ENCODE measurements at places on chromosomes 3 and 15.

- DNase-seq = no peak
Measured at GRCh38 chr15:57923750-57924149, 141.8 kb downstream of the ALDH1A2 start.

DNA sequence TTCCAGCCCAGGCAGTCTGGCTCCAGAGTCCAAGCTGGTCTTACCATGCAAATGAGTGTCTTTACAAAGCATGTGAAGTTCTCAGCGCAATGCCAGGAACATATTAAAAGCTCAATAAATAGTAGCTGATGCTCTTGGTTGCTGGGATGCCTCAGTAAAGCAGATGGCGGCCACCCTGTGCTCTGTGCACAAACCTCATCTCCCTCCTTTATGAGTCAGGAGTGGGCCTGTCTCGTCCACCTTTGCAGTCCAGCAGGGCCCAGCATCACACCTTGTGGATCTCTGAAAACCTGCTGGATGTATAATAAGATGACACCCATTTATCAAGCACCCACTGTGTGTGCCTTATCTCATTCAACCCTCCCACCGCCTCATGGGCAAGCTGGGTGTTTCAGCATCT, 42.7 kb downstream of the FAM174B start:
- DNase-seq = no peak

DNA sequence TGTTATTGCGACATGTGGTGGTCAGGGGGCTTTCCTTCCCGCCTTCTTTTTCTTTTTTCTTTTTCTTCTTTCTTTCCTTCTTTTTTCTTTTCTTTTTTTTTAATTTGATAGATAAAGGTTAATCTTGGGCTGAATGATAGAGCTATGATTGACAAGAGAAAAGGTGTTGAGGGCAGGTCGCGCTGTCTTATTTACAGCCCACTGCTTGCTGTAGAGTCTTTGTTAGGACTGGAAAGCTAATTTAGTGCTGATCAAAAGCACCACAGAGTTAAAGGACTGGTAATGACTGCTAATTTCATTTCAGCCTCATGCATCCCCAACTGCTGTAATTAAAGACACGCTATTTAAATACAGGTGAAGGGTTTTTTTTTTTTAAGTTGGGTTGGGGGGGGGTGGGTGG, 10.6 kb upstream of the SOX2 start:
- DNase-seq = no peak

GRCh38 chr3:148315756-148316155, 381.9 kb upstream of the AGTR1 start:
- no peak for DNase-seq

GRCh38 chr15:41332194-41333025, at the start of the genes NUSAP1 and OIP5:
Gene NUSAP1 (plus strand): TSS chr15:41332881. CDS start chr15:41332958, 77 bp downstream.
Gene OIP5 (minus strand): TSS chr15:41332591. CDS start chr15:41332561, 30 bp downstream.
- DNase-seq = peak; percentile 97

GRCh38 chr3:170037463-170038433, at the start of gene GPR160:
Gene GPR160 (plus strand): TSS chr3:170037995. CDS start chr3:170083973, 45,978 bp downstream.
- DNase-seq = no peak

GRCh38 chr15:98955961-98956723, 51.5 kb downstream of the PGPEP1L start:
- no peak for DNase-seq

GRCh38 chr3:190083635-190084034, 37.1 kb downstream of the P3H2 start:
- no peak for DNase-seq

GRCh38 chr3:1661839-1662238, 436.8 kb upstream of the CNTN4 start:
- no peak for DNase-seq

GRCh38 chr3:37934631-37935289, 55.8 kb upstream of the VILL start:
- DNase-seq = no peak

GRCh38 chr3:195209083-195209846, 61.7 kb downstream of the XXYLT1 start:
- DNase-seq = no peak

DNA sequence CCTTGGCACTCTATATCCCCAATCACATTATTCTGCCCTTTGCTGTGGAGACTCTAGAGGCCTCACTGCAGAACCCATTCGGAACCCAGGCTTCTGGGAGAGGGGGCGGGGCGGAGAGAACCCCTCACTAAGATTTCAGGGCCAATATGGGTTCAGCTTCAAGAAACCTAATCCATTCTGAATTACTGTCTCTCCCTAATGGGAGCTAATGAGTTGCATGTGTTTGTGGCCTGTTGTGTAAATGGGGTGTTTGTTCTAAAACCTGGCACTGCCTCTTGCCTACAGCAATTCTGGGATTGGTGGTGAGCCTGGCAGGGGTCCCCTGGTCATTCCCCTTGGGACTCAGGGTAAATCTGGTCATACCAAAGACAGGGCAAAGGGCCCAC, 605 bp upstream of the RASL12 start:
- no peak for DNase-seq

DNA sequence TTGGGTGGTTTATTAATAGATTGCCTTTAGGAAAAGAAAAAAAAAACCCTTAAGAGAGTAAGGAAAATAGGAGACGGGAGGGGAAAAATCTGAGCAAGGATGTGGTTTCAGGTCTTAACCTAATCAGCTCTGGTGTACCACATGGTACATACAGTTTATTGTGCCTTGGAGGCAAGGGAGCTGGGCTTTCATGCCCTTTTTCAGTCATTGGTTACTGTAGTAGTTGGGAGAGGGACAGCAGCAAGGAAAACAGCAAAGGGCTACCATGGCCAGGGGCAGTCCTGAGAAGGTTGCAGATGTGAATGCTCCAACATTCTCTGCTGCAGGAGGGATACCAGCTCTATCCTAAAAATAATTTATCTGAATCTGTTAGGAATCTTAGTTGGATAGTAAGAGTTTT, 5.9 kb downstream of the CMC1 start:
- DNase-seq = no peak
